ENCODE measurements at places on chromosomes 3 and 15.

- no peak for DNase-seq
Observed at GRCh38 chr3:30428251-30428650, 178.2 kb upstream of the TGFBR2 start.

DNA sequence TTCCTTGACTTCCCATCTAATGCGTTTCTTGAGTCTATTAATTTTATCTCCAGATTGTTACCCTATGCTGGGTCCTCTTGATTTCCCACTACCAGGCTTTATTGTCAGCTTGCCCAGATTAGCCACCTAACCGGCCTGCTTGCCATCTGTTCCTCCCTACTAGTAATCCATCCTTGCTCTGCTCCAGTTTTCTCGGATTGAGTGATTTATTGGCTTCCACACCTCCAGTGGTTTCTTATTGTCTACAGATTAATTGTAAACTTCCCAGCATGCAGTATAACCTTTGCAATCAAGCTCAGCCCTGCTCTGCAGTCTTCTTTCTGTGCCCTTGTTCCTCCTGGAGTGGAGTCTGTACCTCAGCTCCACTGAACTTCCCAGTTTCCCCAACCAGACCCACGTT is 63.4 kb downstream of the ARHGEF26 start:
- no peak for DNase-seq

GRCh38 chr3:36991923-36992805 is 767 bp downstream of the EPM2AIP1 start:
- DNase-seq: no peak

DNA sequence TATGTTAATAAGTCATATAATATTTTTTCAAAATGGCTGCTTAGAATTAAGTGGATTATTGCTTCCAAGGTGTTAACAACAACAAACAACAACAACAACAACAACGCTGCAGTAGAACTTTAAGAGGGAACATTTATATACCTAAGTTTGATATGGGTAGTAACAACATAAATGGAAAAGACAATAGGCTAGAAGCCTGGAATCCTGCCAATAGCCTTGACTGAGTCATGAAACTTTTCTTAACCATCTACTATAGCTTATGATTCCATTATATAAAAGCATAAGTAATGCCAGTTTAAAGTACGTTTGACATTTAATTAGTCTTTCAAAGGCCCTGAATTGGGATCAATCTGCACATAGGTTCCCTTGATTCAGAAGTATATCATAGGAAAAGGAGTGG is 31.2 kb downstream of the SATB1 start:
- no peak for DNase-seq

GRCh38 chr15:48962662-48963523 is 826 bp downstream of the SHC4 start:
- DNase-seq: no peak

DNA sequence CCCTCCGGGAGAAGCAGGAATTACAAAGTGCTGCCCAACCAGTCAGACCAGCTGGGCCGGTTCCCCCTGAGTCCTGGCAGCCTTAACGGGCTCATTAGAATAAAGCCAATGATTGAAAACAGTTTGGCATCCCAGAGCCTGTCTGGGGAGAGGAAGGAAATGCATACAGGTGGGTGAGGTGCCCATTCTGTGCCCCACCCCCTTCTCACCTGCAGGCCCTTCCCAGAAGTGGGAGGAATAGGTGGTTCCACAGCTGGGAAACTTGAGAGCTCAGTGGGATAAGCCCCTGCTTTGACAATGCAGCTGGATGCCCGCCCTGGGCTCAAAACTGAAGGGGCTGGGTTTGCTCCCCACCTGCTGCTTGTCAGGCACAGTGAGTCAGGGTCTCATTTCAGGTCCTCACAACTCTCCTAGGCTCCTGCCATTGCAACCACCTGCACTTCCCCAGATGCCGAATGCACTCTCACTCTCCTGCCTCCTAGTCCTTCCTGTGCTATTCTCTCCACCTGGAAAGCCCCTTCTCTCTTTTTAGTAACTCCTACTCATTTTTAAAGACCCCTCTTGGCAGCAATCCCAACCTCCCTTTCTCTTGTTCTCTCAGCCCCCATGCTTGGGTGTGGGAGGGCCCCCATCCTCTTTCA is 5.5 kb upstream of the BUB1B start:
- DNase-seq: no peak

GRCh38 chr15:61697796-61698195 is 362.5 kb downstream of the VPS13C start:
- DNase-seq: no peak
